ENCODE measurements at places on chromosomes 4 and X. TPM values are rescaled to one million over a fixed set of nuclear protein-coding genes. Genes with fewer than 3 reads are reported as not detected.

DNA sequence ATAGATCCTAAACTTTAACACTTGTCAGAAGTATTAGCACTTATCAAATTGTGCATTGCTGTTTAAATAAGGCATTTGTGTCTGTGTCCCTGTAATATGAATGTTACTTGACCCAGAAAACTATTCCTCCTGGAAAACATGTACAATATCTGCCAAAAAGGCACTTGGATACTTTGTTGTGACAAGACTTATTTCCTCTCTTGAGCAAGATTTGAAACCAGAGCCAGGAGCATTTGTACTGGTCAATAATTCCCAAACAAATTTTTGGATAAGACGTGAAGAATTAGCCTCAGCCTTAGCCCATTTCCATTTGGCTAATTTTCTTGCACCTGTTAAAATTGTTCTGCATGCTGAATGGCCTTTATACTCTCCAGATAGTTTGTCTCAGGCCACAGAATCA, 176.3 kb upstream of the GK2 start:
- no peaks in the 10 kb centered on the region for H3K27me3 ChIP-seq
- H3K27ac ChIP-seq, result peak overlapping the region; percentile 44
- no peaks in the 10 kb centered on the region for H3K4me1 ChIP-seq
- no peak overlapping the region for H3K4me3 ChIP-seq
- DNase-seq, result no peak

- peaks cover 19% of the 10 kb centered on the region for H3K36me3 ChIP-seq
- H3K4me1 ChIP-seq, result peaks cover 5% of the 10 kb centered on the region
- no peak overlapping the region for H3K27ac ChIP-seq
- H3K27me3 ChIP-seq, result no peaks in the 10 kb centered on the region
- no peak for DNase-seq
These were observed 40.5 kb downstream of the MED14 start for GRCh38 chrX:40694802-40695201.

- no peaks in the 10 kb centered on the region for H3K4me1 ChIP-seq
- H3K36me3 ChIP-seq, result no peaks in the 10 kb centered on the region
- no peak for DNase-seq
- no peak overlapping the region for H3K4me3 ChIP-seq
These were observed 60.2 kb upstream of the CBR4 start for GRCh38 chr4:169070071-169070894.

DNA sequence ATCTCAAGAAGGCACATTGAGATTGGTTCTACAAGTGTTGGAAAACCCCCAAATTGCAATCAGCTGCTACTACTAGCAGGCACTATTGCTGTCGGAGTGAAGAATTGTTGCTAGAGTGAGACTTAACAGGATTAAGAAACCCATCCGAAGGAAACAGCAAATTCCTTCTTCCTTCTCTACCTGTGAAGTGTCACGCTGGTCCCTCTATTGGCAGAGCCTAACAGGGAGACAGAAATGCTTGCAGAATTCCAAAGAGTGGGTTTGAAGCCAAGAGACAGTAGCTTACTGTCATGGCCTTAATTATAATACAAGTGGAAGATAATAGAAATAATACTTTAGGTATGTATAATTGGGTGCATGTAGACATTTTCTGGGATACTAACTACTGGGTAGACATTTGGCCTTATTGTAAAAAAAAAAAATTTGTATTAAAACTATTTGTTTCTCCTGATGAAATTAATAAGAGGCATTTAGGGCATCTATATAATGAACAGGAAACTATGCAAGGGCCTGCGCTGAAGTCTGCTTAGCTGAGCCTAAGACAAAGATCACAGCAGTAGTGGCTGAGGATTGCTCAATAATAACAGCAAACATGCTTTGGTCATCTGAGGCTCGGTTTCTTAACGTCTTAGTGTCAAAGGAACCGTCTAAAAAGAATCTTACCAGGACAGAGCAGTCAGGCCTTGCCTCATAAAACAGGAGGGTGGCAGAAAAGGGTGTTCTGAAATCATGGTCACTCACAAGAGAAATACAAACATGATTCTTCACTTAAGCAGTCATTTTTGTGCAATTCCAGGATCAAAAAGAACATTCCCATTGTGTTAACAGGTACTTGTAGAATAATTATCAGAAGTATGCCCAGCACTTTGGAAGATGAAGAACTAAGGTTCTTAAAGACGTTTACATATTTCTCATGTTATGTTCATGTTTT, 40.8 kb downstream of the FAM241A start:
- no peaks in the 10 kb centered on the region for H3K36me3 ChIP-seq
- H3K27me3 ChIP-seq, result no peaks in the 10 kb centered on the region
- H3K27ac ChIP-seq, result no peak overlapping the region
- H3K4me3 ChIP-seq, result no peak overlapping the region
- no peak for DNase-seq

Gene POU3F4
- total RNA-seq, result not detected

DNA sequence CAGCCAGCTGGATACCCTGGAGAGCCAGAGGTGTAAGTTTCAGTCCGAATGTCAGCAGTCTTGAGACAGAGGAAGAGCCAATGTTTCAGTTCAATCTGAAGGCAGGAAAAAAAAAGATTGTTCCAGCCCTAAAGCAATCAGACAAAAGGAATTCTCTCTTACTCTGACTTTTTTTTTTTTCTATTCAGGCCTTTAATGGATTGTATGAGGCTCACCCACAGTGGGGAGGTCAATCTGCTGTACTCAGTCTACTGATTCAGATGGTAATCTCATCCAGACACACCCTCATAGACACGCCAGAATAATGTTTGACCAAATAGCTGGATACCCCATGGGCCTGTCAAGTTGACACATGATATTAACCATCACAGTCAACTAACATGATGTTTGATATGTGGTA, 51.9 kb downstream of the TEX13A start:
- H3K4me3 ChIP-seq, result no peak overlapping the region
- no peak overlapping the region for H3K27ac ChIP-seq
- DNase-seq, result no peak
- no peaks in the 10 kb centered on the region for H3K4me1 ChIP-seq
- H3K27me3 ChIP-seq, result peaks cover 4% of the 10 kb centered on the region
- no peaks in the 10 kb centered on the region for H3K36me3 ChIP-seq

- no peak overlapping the region for H3K4me3 ChIP-seq
- no peaks in the 10 kb centered on the region for H3K27me3 ChIP-seq
- H3K4me1 ChIP-seq, result peaks cover 33% of the 10 kb centered on the region
- H3K36me3 ChIP-seq, result no peaks in the 10 kb centered on the region
These were observed 5.5 kb downstream of the CLCN3 start for GRCh38 chr4:169625886-169626285.

DNA sequence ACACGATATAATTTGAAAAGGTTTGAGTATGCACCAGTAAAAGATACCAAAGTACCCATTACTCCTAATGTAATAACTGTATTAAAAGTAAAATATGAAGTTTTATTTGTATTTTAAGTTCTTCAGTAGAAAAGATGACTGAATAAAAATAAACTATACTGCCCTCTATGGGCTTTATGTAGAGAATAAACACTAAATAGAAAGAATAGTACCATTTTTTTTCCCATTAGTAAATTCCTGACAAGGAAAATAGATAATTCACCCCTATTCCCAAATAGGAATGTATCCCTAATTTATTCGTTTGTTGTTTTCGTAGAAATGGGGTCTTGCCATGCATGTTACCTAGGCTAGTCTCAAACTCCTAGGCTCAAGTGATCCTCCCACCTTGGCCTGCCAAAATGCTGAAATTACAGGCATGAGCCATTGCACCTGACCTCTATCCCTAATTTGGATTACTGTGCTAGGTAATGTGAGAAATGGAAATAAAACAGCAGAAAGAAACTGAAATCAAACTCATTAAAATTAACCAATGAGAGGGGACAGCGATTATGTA, 73.6 kb upstream of the COX18 start:
- H3K4me3 ChIP-seq, result no peak overlapping the region
- H3K27ac ChIP-seq, result no peak overlapping the region
- DNase-seq, result no peak

- no peaks in the 10 kb centered on the region for H3K27me3 ChIP-seq
- H3K36me3 ChIP-seq, result no peaks in the 10 kb centered on the region
- H3K4me3 ChIP-seq, result no peak overlapping the region
- no peak for DNase-seq
These were observed 41.0 kb upstream of the SH3RF1 start for GRCh38 chr4:169311643-169312365.

DNA sequence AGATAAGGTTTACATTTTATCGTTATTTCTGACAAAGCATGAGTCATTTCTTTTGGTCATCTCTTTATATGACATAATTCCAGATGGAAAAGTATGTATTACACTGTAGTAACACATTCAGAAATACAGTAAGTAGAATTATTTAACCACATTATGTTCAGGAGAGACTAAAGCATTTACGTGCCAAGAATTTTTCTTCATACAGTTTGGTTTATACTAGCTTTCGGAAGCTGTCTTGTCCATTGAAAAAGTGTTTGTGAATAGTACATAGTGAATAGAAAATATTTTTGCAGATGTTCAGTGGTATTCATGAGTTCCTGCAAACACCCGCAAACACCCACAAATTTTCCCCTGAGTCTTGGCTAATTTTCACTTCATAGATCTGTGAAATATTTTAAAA, 1033.0 kb upstream of the INTU start:
- no peaks in the 10 kb centered on the region for H3K36me3 ChIP-seq
- no peaks in the 10 kb centered on the region for H3K27me3 ChIP-seq
- no peak overlapping the region for H3K27ac ChIP-seq
- H3K4me1 ChIP-seq, result no peaks in the 10 kb centered on the region

DNA sequence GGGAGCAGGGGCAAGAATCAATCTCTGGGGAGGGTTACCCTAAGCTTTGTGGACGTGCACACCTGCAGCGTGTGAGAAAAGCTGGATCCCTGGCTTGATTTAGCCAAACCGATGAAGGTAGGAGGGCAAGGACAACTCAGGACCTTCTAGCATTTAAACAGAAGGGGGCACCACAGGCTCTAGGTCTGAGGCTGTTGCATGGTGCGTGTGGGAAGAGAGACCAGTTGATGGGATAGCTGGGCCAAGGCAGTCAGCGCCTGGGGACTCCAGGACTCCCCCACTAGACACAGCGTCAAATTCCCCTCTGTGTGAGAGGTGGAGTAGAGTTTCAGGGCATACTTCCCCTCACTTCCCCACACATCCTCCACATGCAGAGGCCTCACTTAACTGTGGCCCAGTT, 4.3 kb downstream of the GABRQ start:
- H3K4me1 ChIP-seq, result no peaks in the 10 kb centered on the region
- H3K27me3 ChIP-seq, result peaks cover 8% of the 10 kb centered on the region
- no peak for DNase-seq

Gene ART3
- 55.2 TPM for total RNA-seq

DNA sequence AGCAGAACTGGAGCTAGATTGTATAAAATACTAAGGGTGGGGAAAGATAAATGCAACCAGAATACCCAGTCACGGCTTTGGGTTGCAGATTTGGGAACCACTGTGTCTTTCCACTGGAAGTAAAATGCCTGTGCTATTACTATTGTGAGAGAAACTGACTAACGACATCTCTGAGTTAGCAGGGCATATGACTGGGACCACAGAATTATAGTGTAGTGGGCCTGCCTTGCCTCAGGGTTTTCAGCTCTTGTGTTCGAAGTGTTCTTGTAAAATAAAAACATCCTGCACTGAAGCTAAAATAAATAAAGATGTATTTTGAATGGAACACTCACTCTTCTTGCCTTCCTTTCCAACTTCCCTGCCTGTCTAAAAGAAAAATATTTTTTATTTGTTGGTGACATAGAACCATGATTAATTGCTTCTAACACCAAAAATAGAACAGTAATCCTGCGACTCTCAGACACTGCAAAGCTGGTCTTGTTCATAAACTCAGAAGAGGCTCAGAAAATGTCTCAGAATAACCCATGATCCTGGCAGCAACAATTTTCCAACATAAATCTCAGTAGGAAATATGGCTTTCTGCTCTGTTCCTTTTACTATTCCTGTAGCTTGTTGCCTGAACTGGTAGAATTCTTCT, 104.2 kb downstream of the FAM47B start:
- DNase-seq, result no peak
- no peak overlapping the region for H3K4me3 ChIP-seq
- no peaks in the 10 kb centered on the region for H3K4me1 ChIP-seq
- H3K36me3 ChIP-seq, result no peaks in the 10 kb centered on the region

DNA sequence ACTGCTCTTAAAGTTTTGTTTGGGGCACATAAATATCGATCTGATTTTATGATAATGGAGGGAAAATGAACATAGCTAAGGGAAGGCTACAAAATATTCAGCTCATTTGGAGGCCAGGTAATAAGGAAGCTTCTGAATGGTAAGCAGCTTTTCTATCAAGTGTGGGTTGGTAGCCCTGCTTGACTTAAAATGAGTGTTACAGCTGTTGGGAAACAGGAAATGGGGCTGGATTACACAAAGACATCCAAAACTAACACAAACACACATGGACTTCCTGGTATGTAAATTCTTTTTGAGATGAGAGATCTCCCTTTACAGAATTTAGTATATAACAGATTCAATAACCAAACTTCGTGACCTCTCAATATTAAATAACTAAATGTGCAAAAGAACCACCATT, 58.0 kb downstream of the FGF16 start:
- no peaks in the 10 kb centered on the region for H3K27me3 ChIP-seq
- H3K4me1 ChIP-seq, result no peaks in the 10 kb centered on the region
- DNase-seq, result no peak
- H3K36me3 ChIP-seq, result no peaks in the 10 kb centered on the region

Gene SPINK2
- total RNA-seq, result 3.4 TPM

DNA sequence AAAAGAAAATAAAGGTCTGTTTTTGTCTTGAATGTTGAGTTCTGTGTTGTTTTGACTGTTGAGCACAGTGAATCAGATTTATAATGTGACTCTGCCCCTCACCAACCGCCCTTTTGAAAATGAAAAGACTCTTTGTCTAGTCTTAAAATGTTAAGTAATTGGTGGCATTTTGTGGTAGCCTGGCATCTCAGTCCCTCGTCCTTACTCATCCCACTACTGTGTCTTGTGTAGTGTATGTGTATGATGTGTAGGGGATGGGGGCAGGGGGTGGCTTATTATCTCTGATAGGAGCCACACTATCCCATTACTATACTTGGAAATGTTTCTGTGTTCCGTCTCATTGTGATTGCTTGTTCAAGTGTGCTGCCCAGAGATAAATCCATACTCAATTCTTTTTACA, 12.2 kb downstream of the KLHL34 start:
- DNase-seq, result no peak
- H3K36me3 ChIP-seq, result no peaks in the 10 kb centered on the region
- H3K4me1 ChIP-seq, result no peaks in the 10 kb centered on the region
- H3K27ac ChIP-seq, result no peak overlapping the region

Gene MXRA5
- total RNA-seq, result not detected

- H3K36me3 ChIP-seq, result no peaks in the 10 kb centered on the region
- no peak for DNase-seq
- H3K4me1 ChIP-seq, result no peaks in the 10 kb centered on the region
- no peaks in the 10 kb centered on the region for H3K27me3 ChIP-seq
- H3K4me3 ChIP-seq, result no peak overlapping the region
These were observed 90.7 kb upstream of the IGFBP7 start for GRCh38 chr4:57200799-57201327.

Gene OFD1
- 2.8 TPM for total RNA-seq

Gene BMPR1B
- 0.92 TPM for total RNA-seq

DNA sequence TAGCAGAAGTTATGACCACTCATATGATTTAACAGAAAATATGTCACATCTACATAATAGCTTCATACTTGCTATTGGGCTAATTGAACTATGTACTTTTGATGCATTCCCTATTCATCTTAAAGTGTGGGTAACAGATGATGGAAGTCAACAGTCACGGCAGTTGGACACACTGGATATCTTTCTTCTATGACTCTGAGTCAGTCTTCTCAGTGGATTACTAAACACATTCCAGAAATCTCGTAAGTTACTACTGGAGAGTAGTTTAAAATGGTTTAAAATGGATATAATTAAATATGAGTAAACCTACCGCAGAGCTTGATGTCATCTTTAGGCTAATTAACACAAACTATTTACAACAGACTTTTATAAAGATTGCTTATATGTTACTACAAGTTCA, 30.1 kb upstream of the CFAP299 start:
- peaks cover 4% of the 10 kb centered on the region for H3K27me3 ChIP-seq
- DNase-seq, result no peak
- H3K4me1 ChIP-seq, result no peaks in the 10 kb centered on the region
- no peak overlapping the region for H3K27ac ChIP-seq
- no peak overlapping the region for H3K4me3 ChIP-seq

Gene TCP11X2
- not detected for total RNA-seq

Gene DCAF8L2
- not detected for total RNA-seq
